DND-41 (cell line): ENCODE measurements at places on chromosomes 3 and 15.

- H3K4me3 ChIP-seq: no peak overlapping the region
- no peak for DNase-seq
- no peak overlapping the region for H3K27ac ChIP-seq
Observed at GRCh38 chr3:44179246-44179645, 62.4 kb upstream of the TOPAZ1 start.

- H3K36me3 ChIP-seq: no peaks in the 10 kb centered on the region
- H3K4me3 ChIP-seq: no peak overlapping the region
- no peaks in the 10 kb centered on the region for H3K4me1 ChIP-seq
- DNase-seq: no peak
Observed at GRCh38 chr3:147348976-147349375, 57.4 kb downstream of the ZIC4 start.

DNA sequence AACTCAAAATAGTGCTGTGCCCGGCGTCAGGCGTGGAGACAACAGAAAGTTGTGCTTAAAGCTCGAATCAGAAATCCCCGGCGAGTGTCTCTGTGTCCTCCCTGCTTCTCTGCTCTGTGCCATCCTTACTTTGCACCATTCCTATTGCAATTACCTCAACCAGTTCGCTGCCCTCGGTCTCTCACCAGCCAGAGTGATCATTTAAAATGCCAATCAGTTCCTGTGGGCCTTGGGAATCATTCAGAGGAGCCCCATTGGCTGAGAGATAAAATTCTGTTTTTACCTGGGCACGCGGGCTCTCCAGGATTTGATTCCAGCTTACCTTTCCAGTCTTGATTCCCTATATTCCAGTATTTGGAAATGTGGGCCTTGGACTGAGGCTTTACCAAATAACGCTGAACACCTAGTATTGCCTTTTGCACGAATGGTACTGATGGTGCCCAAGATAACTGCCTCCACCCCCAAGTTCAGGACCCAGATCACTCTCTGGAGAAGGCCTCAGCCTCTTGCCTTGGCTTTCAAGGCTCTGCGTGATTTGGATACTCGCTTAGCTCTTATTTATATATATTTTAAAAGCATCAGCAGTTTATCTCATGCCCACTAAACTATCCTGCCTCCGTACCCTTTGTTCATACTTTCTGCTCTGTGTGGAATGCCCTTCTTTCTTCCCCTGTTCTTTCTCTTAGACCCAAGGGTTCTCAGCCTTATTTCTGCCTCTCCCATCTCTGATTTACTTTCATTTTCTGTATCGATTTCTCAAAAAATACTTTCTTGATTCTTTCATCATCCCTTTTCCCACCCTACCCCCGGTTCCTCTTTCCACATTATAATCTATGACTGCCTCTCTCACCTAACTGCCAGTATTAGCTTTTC, 863 bp downstream of the PSMA4 start:
- H3K36me3 ChIP-seq: peaks cover 42% of the 10 kb centered on the region
- peaks cover 33% of the 10 kb centered on the region for H3K4me1 ChIP-seq
- peak overlapping the region; percentile 84 for H3K4me3 ChIP-seq
- peak overlapping the region; percentile 100 for H3K27ac ChIP-seq
- no peaks in the 10 kb centered on the region for H3K27me3 ChIP-seq

GRCh38 chr15:101795455-101795854, 7.9 kb upstream of the OR4F6 start:
- no peaks in the 10 kb centered on the region for H3K4me1 ChIP-seq
- no peaks in the 10 kb centered on the region for H3K27me3 ChIP-seq
- no peak for DNase-seq
